ENCODE measurements at places on chromosomes 5 and 9.

DNA sequence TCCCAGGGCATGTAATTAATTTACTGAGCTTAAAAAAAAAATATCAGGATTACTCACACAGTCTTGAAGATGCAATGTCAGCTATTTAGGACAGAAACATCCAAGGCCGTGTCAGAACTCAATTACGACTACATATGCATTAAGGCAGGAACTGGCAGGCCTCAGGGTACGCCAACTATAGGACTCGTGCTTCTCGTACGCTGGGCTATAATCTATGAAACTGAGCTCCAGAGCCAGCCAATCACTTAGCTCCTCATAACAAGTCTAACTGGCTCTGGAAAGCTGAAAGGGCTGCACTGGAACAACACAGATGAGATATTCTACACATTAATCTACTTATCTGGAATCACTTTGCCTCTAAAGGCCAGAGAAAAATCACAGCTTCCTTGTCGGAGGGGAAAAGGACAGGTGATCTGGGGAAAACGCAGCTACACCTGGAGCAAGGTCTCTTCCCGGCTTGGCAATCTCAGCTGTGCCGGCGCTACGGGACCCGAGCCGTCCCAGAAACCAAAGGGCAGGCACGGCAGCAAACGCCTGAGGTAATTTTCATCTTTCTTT is 212.0 kb downstream of the DEPDC1B start:
- no peak for DNase-seq

DNA sequence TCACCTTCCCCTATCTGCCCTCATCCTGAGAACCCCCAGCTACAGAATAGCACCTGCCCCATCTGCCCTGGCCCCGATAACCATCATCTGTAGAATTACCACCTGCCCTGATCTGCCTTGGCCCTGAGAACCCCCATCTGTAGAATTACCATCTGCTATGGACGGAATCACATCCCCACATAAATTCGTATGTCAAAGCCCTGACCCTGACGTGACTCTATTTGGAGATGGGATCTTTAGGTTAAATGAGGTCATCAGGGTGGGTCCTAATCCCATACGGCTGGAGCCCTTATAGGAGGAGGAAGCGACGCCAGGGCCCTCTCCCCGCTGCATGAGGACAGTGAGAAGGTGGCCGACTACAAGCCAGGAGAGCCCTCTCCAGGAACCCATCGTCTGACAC is 32.6 kb downstream of the SARDH start:
- no peak for DNase-seq

DNA sequence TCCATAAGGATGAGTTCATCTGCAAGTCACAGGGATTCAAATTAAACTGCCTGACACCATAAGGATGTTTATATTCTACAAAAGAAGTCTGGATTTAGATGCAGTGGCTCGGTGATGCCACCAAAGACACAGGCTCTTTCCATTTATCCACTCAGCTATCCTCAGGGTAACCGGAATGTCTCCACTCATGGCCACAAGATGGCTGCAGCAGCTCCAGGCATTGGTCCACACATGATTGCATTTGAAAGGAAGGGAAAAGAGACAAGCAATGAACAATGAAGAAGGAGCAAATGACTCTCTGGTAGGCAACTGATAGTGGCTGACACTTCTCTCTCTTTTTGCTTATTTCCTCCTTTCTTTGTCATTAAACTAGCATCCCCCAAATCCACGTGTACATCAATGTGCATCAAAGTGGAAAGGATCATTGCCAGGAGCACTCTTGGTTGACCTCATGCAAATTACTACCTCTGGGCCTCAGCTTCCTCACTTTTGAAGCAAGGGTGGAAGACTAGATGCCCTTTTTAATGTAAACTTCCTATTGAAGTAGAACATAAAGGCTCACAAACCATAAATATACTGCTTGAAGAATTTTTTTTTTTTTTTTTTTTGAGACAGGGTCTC is 7.2 kb upstream of the SNX30 start:
- DNase-seq: no peak

DNA sequence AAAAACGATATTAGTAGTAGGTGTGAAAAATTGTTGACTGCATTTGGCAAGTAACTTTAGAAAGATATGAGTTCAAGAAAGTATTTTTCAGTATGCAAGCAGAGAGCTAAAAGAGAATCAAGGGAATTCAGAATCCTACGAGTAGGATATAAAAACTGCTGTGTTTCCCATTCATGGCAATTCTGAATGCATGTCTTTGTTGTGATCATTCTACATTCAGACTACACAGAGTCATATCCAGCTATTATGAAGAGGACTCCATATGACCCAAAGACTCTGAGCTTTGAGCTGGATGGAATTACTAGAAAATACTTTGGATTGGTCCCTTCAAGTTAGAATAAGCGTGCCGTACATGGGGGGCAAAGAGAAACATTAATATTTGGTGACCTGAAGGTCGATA is 12.0 kb downstream of the IFNE start:
- no peak for DNase-seq

GRCh38 chr9:98929071-98929470 is 14.6 kb upstream of the COL15A1 start:
- no peak for DNase-seq

- no peak for DNase-seq
These were observed 6.4 kb upstream of the P4HA2 start for GRCh38 chr5:132233811-132234683.

DNA sequence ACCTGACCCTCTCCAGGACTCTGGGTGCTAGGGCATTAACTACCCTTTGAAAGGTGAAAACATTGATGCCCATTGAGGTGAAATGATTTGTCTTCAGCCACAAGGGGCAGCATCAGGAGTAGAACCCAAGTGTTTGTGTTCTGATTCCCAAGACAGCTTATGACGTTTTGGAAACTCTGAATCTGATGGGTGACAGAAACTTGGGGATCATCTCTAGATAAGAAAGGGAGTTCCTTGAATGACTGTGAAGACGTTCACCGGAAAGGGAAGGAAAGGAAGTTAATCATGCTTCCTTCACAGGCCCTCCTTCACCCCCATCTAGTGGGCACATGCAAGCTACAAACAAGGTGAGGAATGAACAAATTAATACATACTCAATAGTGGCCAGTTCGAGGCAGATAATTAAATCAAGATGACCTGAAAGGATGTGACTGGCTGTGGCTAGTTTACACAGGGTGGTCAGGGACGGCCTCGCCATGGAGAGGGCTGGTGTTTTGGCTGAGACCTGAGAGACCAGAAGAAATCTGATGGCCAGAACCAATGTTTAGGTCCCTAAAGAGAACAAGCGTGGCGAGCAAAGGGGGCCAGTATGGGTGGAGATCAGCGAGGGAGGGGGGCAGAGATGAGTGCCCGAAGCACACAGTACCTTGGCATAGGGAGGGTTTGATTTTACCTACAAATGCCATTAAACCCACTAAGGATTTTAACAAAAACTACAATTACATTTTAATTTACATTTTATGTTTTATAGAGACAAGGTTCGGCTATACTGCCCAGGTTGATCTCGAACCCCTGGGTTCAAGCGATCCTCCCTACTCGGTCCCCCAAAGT is 937 bp upstream of the SLC26A2 start:
- peak; percentile 9 for DNase-seq

DNA sequence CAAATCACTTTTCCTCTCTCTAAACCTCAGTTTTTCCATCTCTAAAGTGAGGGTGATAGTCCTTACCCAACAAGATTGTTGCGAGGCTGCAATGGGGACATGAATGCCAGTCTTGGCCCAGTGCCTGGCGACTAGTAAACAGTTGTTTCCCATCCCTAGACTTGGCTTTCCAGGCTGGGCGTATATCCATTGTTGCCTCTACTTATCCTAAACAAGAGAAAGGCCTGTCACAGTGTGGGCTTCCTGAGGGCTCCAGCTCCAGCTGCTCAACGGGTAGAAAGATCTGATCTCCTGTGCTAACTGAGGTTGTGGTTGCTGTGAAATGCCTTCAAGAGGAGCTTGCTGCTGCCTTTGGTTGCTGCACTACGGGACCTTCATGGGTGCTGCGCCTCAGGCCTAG is 142.0 kb downstream of the NSG2 start:
- no peak for DNase-seq

GRCh38 chr5:139759219-139759721 is 36.3 kb upstream of the PSD2 start:
- no peak for DNase-seq

DNA sequence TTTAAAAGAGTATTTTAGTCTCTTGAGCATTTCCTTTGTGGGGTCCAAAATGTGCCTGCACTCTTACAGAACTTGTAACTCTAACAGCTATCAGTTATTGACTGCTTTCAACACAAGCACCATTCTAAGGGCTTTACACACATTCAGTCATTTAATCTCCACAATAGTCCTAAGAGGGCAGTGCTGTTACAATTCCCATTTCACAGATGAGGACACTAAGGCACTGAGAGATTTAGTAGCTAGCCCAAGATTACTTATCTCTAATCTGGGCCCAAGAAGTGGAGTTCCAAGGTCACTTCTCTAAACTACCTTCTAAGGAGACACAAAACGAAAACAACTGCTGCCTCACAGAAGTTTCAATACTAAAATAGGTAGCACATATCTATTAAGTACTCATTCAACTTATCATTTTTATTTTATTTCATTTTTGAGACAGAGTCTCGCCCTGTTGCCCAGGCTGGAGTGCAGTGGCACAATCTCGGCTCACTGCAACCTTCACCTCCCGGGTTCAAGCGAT is 275.2 kb downstream of the CWC27 start:
- no peak for DNase-seq

DNA sequence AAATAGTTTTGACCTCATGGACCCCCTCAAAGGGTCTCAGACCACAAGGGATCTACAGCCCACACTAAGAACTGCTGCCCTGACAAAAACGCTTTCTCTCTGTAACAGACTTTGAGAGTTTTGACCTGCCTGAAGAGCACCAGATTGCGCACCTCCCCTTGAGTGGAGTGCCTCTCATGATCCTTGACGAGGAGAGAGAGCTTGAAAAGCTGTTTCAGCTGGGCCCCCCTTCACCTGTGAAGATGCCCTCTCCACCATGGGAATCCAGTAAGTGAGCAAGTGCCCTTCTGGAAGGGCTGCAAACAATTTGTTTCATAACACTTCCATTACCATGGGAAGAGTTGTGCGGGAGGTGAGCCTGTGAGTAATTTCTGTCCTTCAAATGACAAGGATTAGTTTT is 6.0 kb downstream of the PTTG1 start:
- DNase-seq: no peak

DNA sequence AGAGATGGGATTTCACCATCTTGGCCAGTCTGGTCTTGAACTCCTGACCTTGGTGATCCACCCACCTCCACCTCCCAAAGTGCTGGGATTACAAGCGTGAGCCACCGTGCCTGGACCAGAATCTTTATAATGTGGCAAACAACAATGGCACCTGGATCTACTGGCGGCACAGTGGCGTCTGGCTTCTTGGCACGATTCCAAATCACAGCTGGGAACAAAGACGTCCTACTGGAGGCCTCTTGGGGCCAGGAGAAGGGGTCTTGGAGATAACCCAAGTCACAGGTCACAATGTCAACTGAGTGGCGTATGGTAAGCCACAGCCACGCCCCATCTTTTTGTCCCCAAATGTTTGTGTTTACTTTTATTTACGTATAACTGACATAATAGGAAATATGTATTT is 77.8 kb upstream of the RAPGEF1 start:
- no peak for DNase-seq

DNA sequence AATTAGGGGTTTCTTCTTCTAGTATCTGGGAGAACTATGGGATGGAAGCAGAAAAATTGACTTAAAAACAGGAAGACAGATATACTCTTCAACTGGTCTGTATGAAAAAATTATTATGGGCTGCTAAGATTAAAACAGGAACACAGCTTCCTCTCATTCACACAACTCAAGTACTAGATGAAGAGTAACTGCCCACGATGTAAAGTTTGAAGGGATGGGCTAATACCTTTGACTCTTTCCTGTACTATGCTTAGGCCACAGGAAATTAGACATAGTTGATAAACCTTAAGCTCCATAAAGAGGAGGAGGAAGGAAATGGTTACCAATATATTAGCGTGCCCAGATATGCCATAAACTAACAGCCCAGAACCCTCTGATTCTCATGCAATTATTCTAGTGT is 88.6 kb downstream of the ANKRD31 start:
- no peak for DNase-seq

GRCh38 chr9:99948896-99949295 is 42.4 kb downstream of the STX17 start:
- no peak for DNase-seq

- DNase-seq: no peak
These were observed 156.1 kb downstream of the GHR start for GRCh38 chr5:42579320-42579719.

DNA sequence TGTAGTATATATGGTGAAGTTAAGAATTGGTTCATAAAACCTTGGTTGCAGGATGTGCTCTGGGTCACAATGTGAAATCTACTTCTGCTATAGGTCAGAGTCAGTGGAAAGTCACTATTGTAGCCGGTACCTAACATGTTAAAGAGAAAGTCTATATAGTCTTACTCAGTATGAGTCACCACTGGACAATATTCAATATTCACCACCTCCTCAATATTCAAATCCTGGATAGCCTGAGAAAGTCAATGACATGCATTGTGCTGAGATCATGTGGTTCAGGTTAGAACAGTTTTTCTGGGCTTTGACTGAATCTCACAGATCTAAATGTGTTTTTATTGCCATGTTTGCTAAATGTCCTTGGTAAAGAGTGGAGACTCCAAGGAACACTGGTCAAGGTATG is 108.8 kb downstream of the HMHB1 start:
- no peak for DNase-seq

DNA sequence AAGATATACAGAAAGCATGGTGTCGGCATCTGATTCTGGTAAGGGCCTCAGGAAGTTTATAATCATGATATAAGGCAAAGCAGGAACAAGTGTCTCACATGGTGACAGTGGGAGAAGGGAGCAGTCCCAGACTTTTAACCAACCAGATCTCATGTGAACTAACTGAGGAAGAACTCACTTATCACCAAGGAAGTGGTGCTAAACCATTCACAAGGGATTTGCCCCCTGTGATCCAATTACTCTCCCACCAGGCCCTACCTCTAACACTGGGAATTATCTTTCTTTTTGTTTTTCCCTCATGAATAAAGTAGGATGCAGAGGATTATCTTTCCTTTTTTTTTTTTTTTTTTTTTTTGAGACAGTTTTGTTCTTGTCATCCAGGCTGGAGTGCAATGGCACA is 123.4 kb upstream of the LRRTM2 start:
- no peak for DNase-seq
